DMS 273 treated with DMSO at 0.1 percent for 48 hours (cell line): ENCODE measurements at places on chromosomes 16 and 17.

DNA sequence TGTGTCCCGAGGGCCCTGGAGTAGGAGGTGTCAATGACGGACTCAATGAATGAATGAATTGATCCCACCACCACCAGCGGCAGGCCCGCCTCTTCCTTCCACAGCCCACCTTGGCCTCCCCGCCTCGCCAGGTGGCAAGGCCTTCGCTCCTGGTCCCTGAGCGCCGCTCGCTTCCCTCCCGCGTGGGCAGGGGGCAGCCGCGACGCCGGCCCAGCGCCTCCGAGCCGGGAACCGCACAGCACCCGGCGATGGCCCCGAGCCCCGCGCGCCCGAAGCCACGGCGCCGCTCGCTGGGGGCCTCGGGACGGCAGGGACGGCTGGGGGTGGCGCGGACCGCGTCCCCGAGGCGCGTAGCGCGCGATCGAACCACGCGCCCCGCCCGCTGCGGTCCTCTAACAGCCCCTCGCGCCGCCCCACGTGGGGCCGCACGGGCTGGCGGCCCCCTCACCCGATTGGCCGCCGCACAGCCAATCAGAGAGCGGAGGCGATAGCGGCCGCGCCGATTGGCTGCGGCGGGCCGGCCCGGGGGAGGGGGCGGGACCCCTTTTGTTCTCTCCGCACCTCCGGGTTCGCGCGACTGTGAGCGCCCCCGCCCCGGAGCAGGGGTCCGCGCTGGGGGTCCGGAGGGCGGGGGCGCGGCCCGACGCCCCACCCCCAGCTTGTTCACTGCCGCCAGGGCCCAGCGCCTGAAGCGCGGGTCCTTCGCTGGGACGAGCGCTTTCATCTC, 31.4 kb downstream of the ACTG1 start:
- no peak for DNase-seq

GRCh38 chr16:17461951-17462729, 8.6 kb downstream of the XYLT1 start:
- no peak for DNase-seq

GRCh38 chr17:74928786-74929185, 4.7 kb downstream of the OTOP2 start:
- no peak for DNase-seq

DNA sequence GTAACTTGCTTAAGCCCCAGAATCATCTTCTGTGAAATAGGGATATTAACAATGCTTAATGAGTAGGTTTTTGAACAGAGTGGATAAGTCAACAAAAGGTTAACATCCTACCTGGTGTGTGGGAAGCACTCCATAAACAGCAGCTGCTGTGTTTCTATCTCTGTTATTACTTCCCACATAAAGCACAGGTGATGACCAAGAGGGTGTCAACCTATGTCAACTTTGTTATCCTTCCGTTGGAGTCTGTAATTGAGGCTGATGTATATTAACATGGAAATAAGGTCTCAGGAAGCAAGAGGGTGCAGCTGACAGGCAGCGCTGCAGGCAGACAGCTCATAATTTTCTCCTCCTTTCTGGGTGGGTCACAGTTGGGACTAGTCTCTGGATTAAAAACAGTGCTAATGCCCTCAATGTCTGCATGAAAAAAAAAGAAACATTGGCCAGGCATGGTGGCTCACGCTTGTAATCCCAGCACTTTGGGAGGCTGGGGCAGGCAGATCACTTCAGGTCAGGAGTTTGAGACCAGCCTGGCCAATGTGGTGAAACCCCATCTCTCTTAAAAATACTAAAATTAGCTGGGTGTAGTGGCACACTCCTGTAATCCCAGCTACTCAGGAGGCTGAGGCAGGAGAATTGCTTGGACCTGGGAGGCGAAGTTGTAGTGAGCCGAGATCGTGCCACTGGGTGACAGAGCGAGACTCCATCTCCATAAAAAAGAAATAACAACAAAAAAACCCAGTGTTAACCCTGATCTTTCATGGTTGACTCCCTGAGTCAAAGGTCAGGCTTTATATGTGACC, 269.6 kb downstream of the SNX29 start:
- no peak for DNase-seq

DNA sequence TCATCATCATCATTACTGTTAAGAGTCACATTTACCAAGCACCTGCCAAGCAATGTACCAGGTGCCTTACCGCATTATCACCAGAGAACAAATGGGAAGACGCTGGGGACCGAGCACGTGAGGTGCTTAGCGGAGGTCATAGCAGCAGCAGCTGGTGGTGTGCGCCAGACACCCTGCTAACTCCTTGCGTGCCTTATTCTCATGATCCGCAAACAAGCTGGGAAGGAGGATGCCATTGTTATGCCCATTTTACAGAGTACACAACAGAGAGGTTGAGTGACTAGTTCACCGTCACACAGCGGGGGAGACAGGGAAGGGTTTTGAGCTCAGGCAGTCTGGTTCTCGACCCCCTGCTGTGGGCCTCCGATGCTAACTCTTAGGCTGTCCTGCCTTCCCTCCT, 7.3 kb downstream of the ATP2A3 start:
- DNase-seq, result no peak

DNA sequence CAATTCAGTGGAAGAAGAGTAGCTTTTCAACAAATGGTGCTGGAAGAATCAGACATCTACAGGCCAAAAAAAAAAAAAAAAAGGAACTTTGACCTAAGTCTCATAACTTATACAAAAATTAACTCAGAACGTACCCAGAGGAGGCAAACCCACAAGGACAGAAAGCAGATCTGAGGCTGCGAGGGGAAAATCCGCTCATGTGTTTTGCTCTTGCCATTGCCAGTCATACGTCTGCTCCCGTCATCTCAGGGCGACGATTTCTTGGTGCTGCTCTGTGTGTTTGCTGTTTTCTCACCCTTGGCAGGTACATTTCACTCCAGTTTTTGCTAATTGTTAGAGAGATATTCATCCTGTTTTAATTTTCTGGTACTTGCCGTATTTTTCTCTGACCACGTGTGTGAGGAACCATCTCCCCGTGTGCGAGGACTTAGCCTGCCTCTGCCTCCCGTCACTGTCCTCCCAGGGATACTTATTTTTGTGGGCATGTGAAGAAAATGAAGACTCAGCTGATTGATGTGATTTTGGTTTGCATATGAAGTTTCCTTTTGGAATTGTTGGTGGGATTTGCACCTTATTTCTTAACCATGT, 33.4 kb upstream of the ACSF3 start:
- no peak for DNase-seq

DNA sequence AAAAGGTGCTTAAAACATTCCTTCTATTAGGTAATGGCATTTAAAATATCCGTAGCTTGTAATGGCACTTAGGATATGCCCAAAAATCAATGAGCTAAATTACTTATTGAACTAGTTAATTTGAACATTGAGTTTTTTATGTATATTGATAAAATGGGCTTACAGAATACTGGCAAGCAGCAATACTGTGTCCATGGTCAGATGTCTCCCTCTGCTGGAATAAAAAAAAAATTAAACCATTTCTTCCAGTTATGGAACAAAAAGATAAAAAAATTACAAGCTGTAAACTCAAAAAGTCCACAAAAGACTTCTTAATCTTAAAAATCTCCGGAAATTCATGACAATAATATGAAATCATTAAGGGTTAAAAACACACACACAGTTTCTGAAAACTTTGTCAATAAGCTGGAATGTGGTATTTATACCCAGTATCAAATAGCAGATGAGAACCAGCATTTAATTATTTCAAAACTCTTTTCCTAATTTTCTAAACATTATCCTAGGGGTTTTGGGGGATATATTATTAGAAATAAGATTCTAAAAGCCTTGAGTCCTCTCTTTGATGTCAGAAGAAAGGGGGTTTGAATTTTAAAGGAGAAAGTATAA, 21.5 kb upstream of the PSMD7 start:
- DNase-seq, result no peak

GRCh38 chr16:84718-85406, 6.8 kb downstream of the MPG start:
- DNase-seq, result no peak

DNA sequence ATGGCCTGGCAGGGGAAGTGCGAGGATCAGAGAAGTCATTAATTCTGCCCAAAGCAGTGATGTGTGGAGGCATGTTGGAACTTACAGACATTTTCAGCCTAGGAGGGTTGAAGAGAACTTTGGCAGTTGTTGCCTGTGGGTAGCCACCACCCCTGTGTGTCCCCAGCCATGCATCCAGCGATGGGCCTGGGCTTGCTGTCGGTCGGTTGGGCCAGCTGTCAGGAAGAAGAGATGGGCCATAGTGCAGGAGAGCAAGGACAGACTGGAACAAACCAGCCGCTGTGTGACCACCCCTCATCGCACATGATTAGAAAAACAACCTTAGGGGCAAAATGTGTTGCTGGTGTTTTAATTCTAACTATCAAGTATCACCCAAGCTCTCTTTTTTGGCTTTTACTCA, 173.7 kb downstream of the CNTNAP4 start:
- DNase-seq, result no peak

DNA sequence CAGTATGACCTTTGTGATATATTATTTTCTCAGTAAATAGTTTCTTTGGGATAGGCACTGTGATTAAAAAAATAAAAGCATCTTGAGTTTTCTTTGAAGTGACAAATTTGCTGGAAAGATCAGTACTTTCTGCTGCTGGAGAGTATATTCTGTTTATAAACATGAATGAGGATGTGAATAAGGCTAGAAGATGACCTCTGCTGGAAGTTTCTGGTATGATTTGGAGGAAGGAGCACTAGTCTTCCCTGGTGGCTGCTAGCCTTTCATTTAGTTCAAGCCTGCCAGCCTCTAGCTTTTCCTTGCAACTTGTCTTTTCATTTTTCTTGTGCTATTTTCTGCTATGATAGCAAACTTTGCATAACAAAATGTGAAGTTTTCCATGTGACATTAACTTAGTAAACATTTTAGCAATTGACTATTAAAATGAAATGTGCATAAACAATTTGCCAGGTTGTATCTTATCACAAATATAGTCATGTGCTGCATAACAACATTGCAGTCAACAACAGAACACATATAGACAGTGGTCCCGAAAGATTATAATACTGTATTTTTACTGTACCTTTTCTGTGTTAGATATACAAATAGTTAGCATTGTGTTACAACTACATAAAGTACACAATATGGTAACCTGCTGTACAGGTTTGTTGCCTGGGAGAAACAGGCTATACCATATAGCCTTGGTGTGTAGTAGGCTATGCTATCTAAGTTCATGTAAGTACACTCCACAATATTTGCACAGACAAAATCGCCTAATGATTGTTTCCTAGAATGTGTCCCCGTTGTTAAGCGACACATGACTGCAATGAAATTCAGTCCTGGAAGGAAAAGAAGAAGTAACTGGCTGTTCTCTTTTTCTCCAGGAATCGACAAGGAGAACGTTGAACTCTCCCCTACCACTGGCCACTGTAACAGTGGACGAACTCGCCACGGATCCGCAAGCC, 18.1 kb upstream of the RAB11FIP4 start:
- DNase-seq, result peak; percentile 37

DNA sequence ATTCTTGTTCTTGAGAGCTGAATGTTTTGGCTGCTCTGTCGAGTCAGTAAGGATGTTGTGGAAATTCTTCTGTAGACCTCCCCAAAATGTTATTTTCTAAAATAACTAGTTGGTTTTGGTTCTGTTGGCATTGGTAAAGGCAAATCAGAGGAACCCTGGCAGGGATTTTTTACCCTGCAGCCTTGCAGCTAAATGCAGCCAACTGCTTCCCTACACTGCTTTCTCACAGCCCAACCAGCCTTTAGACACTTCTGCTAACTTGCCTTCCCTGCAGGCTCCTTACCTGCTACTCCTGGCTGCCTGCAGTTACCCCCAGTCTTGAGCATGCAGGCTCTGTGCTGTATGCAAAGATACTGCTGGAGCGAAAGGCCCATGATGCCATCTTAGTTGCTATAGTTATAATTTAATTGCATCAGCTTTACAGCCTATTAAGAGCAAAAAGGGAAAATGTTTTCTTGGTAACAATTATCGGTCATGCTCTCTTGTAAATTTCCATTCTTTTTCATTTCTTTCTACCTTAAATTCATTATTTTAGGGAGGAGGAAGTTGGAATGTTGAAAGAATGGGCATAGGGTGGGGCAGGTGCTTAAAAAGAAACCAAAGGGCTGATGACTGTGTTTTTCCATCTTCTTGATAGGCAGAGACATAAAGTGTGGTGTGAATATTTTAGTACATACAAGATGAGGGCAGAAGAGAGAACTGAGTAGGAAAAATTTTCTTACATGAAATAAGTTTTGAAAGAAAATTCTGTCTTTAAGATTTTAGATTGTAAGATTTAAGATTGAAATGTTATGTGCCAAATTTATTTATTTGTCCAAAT, 20.0 kb downstream of the NUP93 start:
- no peak for DNase-seq

- no peak for DNase-seq
Measured at GRCh38 chr16:72234387-72234786, 62.4 kb upstream of the PMFBP1 start.

DNA sequence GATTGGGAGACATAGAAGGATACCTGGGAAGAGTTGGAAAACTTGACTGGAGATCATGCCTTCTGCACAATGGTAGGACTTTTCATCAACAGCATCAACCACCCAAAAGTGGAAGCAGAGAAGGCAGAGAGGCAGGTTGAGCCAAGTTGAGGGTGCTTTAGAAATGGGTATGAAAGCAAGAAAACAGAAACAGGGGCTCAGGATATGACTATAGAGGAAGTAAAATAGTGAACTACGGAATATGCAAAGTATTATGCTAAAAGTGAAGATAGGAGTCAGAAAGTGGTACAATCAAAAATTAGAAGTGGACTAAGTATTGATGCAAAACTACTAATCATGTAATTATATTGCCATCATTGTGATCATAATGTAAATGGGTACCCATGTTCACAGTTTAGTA, 16.1 kb upstream of the ARHGAP44 start:
- DNase-seq, result no peak

GRCh38 chr16:4918781-4919251, 18.1 kb downstream of the PPL start:
- no peak for DNase-seq

- DNase-seq, result no peak
Measured at GRCh38 chr16:10189861-10190390, 7.7 kb upstream of the GRIN2A start.

DNA sequence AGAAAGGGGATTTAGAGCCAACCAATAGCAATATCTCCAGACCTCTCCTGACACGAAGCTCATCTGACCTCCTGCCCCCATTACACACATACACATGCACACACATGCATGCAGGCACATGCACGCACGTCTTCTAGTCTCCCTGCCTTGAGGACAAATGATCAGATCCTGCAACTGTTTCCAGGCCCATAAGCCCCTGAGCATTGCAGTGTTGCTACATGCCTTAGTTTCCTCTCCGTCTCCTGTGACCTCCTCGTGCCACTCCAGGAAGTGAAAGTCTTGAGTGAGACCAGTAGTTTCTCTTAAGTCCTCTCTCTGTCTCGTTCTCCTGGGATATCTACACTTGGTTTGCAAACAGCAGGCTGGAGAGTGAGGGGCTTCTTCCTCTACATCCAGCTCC, 8.2 kb downstream of the CIITA start:
- no peak for DNase-seq
